Psoas muscle (tissue), 8 donors: ENCODE measurements at places on chromosomes 5 and 9.

DNA sequence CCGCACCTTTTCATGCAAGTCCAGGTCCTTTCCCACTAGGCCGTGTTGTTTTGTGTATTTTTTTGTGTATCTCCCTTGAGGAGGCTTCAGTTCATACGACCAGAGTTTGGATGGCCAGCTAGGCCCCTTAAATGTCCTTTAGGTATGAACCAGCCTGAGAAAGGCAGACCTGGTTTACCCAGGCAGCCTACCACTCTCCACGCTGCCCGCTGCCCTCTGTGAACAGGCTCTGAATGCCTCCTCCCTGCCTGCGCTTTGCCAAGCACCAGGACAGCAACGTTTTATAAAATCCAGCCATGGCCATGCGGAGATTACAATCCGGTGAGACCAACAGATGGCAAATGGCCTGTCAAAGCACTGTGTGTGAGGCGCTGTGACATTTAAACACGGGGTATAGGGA is 626 bp upstream of the CLTB start:
- no peak for DNase-seq

- no peak for DNase-seq
Measured at GRCh38 chr5:135593141-135593540, 14.3 kb upstream of the CXCL14 start.

DNA sequence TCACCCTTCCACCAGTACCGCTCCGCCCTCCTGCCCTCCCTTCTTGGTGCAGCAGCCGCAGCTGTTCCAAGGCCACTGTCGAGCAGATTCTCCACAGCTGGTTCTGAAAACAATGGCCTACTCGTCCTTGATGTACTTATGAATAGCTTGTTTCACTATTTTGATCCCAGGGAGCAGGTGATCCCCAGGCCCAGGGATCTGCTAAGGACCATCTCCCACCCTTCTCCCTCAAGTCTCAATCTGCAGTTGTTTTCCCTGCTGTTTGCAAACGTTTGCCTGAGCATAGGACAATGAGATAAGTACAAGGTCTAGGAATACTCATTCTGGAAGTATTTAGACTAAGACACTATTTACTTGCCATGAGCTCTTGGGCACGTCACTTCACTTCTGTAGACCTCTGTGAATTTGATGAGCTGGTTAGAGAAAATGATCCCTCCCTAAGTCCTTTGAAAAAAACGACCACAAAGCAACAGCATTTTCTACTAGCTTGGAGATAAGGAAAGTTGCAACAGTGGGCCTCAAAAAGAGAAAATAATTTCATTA is 1.8 kb downstream of the LURAP1L start:
- DNase-seq, result peak; percentile 86

DNA sequence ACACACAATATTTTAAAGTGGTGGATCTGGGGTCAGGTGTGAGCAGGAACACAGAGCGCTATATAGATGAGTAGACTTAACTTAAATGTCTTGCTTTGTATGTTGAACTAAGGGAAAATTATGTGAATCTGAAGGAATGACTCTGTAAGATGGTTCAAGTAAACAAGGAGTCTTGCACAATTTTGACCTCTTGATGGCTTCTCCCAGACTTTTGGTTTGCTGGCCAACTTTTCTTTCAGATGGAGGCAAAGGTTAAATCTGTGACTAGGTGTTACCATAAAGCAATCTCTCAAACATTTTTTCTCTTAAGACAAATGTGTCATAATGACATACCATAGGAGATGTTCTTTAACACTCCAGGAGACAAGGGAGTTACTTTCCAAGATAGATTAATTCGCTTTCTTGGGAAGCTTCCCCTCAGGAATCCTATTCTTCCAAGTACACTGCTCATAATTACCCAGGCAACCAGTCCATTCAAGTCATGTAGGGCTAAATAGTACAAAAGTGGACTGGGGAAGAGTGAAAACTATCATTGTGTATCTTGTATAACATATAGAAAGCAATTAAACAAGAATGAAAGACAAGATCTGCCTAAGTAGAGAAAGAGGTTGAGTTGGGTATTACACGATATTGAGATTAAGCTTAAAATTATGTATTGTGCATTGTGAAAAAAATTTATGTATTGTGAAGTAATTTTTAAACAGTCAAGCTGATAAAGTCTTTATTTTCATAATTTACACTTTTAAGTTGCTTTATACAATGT is 60.3 kb upstream of the SLC27A6 start:
- DNase-seq, result no peak

GRCh38 chr9:119005162-119005561 is 364.1 kb downstream of the BRINP1 start:
- no peak for DNase-seq

- DNase-seq, result no peak
Measured at GRCh38 chr9:132464547-132464946, 54.5 kb downstream of the CFAP77 start.

DNA sequence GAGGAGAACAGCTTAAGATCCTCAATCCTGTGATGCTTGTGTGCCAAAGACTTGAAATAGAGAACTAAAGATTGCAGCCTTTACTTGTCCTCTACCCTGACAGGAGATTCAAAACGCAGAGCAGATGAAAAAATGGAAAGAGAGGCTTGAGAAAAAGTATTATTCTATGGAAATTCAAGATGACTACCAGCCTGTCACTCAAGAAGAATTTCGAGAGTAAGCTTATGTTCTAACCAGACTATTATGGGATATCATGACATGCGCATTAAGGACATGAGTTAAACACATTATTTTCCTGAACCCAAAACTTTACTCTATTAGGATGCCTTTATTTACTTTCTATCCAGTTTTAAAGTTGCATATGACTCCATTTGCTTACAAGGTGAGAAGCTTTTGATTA is 46.4 kb downstream of the PKD2L2 start:
- DNase-seq, result no peak

GRCh38 chr9:124454296-124454695 is 4.0 kb downstream of the ADGRD2 start:
- no peak for DNase-seq

DNA sequence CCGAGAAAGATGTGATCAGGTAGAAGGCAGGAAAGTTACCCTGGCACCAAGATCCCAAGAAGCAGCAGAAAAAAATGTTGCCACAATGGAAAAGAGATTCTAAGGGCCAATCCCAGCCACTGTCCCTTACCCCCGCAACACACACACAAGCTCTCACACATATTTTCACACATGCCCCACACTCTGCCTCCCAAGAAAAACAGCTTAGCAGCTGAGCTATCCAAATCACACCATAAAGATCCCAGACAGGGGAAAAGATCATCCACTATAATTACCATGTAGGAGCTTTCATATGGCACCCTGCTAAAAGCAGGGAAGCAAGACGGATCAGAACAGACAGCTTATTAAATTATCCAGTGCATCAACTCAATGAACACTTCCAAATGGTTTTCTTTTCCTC is 143.4 kb downstream of the FAM114A2 start:
- no peak for DNase-seq

DNA sequence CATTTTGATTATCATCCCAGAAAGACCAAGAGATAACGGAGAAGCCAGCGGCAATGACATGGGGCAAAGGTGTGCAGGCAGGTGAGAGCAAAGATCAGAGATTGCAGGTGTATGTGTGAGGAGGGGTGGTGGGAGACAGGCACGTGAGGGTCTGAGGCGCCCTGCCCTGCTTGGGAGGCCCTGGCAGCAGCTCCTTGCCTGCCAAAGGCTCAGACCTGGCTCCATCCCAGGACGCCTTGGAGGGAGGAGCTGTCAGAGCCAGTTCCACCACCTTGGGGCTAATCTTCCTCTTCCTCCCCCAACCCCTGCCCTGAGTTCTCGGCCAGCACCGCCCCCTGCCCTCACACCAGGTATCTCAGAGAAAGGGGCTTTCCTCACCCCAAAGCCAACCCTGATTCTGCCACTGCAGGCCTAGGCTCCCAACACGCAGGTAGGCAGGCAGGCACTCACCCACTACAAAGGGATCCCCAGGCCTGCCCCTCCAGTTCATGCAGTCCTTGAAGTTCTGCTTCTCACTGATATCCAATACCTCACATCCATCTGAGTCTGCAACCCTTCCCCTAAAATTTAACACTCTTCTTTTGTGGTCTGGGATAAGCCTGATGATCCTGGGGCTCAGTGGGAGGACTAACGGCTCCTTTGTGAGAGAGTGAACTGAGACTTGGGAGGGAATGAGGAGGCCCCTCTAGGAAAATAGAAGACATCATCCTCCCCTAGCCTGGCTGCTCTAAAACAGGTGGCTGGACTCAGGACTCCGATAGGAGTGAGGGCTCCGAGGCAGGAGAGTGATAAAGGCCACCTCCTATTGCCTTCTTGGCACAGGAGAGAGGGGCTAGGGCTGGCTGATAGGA is 1.8 kb downstream of the AQP3 start:
- DNase-seq, result no peak

DNA sequence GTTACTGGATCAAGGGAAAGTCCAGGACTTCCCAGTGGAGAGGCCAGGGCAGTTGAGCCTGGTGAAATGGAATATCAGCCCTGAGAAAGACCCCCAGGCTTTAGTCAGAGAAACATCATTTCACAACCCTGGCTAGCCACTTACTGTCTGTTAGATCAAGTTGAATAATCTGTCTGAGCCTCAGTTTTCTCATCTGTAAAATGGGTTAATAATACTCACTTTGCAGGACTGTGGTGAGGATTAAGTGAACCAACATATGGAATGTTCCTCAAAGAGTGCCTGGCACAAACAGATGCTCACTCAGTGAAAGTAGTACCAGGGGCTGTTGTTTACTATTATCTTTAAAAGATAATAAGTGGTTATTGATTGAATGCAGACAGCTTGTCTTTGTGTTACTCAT is 110.5 kb downstream of the SV2C start:
- no peak for DNase-seq

GRCh38 chr9:112002847-112003457 is 106.3 kb downstream of the UGCG start:
- no peak for DNase-seq

DNA sequence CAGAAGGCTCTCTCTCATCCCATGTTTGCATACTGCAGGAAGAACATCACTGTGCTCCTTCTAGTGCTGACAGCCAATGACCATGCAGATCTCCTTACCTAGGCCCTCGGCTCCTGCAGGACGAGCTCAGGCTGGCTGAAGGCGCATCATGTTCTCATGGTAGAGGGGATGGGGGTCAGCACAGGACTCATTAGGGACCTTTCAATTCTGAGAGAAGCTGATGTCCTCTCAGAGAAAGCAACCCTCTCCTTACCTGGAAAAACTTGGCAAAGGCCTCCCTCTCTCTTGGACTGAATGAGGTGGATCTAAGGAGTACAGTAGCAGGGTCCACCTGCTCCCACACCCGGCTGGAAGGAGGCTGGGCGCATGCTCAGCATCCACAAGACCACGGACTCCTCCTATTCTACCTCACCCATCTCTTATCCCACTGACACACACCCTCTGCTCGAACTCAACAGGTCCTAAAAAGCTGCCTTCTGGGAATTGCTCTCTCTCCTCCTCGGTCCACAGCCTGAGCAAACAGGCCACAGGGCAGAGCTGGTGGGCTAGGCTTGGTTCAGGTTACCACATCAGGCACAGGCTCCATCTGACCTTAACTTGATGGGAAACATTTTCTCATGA is 2.9 kb downstream of the IPPK start:
- DNase-seq, result peak; percentile 17

- no peak for DNase-seq
Measured at GRCh38 chr5:127326431-127326830, 35.8 kb downstream of the MEGF10 start.

DNA sequence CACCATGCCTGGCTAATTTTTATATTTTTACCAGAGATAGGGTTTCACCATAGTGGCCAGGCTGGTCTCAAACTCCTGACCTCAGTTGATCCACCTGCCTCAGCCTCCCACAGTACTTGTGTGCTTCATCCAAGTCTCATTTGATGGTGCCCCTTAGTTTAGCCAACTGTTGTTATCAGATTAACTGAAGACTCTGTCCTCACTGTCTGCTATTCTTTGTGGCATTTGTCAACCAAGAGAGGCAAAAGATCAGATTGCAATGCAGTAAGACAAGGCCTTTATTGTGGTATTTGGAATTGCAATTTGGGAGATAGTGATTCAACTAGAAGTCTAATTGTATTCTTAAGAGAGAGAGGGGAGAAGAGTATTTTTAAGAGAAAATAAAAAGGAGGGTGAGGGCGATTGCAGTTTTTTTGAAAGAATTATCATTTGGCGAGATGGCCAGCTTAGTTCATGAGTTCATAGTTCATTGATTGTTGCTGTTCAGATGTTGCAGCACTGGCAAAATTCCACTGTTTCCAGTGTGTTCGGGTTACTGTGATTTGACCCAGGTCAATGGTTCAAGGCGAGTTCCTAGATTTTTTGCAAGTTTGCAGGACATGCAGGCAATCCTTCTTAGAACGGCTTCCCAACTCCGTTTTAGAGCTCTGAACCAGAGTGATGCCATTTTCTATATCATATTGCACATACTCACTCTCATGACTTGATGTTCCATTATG is 1156.9 kb downstream of the CDH9 start:
- DNase-seq, result no peak

DNA sequence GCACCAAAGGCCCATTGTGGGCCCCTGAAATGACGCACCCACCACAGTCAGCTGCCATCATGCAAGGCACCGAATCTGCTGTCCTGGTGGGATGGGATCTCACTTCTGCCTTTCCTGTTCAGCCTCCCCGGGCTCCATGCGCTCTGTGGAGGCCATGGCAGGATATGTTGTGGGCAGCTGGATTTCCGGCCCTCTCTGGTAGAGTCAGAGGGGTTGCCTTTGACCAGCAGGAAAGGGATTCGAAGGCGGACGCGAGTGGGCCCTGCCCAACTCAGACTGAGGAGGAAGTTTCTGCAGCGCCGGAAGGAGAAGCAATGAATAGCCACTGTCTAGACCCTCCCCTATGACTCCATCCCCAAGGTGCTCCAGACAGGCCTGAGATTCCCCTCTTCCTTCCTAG is 35.5 kb downstream of the GADD45G start:
- no peak for DNase-seq

GRCh38 chr5:53053364-53053763 is 56.2 kb downstream of the MOCS2 start:
- no peak for DNase-seq

DNA sequence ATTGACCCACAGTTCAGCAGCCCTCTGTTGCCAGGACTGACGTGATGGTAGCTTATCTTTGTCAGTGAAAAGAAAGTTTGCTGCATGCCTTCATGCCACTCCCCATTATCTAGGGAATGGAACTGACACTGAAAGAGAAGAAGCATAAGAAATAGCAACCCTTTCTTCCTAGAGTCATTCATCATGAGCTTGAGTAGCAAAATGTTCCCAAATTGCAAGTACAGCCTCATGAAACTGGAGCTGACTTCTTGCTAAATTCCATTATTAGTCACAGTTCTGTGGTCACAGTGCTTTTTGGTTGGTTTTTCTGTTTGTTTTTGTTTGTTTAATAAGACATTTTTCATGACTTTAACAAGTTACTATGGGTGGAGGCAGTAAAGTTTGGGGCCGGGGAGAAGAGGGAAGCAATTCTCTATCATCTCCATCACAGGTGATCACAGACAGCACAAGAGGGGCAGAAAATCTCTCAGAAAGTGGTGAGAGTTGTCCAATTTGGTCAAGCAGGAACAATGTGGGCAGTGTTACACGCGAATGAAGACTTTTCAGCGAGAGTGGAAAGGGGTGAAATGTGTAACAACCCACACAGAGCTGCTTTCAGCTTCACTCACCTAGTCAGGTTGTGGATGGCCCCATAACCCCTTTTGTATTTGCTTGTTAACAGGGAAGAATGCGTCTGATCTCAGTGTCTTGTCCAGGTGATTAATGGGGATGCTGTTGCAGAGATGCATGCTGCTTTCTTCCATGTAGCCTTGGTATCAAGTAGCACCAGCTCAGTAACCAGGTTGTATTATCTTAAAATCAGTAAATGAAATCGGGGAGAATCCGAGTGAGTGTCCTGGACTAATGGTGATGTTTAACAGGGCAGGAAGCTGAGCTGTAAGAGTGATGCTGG is 440.4 kb downstream of the DMRT2 start:
- no peak for DNase-seq

GRCh38 chr9:9961487-9961886 is 651.3 kb downstream of the PTPRD start:
- no peak for DNase-seq
